Anterior cingulate cortex (tissue), 58 donors: ENCODE measurements at places on chromosomes 4 and X.

DNA sequence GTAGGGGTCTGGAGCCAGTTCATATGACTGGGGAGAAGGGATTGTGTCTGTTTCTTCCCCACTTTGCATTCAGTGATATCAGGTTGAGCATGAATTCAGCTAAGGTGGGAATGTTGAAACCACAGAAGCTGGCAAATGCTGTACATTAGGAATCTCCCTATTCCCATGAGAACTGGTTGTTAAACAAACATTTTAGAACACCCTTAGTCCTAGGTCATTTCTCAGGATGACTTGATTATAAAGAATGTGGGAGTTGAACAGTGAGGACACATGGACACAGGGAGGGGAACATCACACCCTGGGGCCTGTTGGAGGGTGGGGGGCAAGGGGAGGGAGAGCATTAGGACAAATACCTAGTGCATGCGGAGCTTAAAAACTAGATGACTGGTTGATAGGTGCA, 62.6 kb upstream of the LIMCH1 start:
- DNase-seq: no peak

DNA sequence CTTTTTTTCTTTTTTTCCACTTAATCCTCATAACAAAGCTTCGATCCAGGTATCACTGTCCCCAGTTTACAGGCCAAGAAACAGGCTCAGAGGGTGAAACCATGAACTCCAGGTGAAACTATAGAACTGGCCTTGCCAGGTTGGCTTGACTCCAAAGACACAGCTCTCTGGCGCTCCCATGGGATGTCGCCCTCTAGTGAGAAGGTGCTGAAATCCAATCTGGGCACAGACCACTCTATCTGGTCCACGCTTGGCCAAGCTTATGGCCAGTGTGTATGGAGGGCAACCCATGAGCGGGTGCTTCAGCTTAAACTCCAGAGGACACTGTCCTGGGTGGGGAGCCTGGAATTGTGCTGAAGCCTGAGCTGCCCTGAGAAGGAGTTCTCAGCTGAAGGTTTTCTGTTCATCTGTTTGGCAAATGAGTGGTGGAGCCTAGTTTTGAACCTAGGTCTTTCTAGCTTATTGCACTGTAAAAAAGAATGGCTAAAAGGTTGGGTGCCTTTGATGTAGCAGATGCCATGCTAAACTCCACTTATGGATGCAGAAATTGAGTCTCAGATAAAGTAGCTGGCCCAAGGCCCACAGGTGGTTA, 70.5 kb downstream of the SEL1L3 start:
- no peak for DNase-seq

DNA sequence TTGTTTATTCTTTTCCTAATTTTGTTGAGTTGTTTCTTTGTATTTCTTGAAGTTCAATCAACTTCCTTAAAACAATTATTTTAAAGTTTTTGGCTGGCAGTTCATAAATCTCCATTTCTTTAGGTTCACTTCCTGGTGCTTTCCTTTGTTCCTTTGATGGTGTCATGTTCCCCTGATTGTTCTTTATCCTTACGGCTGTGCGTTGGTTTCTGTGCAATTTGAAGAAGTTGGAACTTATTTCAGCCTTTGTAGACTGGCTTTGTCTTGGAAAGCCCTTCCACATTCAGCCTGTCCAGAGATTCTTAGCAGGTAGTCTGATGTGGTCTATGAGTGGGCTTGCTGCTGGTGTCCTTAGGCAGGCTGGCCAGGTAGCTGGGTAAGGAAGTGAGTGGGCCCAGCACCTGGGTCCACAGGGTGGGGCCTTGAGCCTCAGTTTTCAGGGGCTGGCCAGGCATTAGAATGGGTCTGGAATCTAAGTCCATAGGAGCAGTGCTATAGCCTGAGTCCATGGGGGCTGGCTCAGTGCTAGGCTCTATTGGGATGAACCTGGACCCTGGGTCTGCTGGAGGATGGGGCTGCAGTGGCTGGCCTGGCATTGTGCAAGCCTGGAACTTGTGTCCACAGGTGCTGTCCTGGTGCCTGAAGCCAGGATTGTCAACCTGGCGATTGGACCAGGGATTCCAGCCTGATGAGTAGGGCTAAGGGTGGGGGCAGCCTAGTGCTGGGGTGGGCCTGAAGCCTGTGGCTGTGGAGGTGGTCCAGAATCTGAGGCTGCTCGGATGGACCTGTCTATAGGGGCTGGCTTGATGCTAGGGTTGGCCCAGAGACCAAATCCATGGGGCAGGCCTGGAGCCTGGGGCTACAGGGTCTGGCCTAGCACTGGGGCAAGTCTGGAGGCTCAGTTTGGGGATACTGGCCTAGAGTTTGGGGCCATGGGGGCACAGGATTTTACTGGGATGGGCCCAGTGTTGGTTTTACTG, 152.4 kb downstream of the STAG2 start:
- no peak for DNase-seq

DNA sequence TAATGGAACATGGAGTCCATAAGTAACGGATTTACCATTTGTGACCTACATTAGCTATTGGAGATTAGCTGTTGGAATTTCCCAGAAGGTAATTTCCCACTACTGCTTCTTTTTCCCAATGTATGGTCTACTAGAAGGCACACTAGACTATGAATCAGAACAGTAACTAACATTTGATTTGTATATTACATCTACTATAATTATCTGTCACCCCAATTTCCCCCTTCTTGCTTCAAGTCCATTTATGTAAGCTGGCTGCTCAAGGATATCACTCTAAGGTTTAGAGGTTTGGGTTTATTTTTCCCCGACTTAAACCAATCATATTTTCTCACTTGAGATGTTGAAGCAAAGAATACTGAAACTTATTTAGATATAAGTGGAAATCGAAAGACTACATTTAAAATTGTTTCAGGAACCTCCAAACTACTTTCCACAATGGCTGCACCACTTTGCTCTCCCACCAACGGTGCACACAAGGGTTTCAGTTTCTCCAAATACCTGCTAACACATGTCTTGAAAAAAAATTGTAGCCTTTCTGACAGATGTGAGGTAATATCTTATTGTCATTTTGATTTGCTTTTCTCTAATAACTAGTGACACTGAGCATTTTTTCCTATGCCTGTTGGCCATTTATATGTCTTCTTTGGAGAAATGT, 33.3 kb upstream of the H2AZ1 start:
- DNase-seq: no peak

- DNase-seq: no peak
Measured at GRCh38 chr4:85039526-85039925, 73.0 kb upstream of the WDFY3 start.

DNA sequence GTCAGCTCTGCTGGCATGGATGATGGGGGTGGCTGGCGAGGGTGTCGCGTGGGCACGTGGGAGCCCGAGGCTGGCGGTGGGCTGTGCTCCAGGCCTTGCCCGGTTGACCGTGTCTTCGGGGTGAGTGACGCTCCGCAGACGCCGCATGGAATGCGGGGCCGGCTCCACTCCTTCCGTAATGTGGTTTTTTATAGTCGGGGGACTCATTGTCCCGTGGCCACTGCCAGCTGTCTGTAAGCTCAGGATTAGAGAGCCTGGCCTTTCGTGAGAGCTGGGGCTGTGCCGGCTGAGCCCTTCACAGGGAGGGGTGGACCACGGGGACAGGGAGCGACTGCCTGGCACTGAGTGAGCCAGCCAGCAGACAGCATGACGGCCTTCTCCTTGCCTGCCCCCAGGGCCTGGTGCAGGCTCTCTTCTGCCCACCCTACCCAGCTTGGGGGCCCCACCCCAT, 20.4 kb downstream of the DOK7 start:
- DNase-seq: no peak

DNA sequence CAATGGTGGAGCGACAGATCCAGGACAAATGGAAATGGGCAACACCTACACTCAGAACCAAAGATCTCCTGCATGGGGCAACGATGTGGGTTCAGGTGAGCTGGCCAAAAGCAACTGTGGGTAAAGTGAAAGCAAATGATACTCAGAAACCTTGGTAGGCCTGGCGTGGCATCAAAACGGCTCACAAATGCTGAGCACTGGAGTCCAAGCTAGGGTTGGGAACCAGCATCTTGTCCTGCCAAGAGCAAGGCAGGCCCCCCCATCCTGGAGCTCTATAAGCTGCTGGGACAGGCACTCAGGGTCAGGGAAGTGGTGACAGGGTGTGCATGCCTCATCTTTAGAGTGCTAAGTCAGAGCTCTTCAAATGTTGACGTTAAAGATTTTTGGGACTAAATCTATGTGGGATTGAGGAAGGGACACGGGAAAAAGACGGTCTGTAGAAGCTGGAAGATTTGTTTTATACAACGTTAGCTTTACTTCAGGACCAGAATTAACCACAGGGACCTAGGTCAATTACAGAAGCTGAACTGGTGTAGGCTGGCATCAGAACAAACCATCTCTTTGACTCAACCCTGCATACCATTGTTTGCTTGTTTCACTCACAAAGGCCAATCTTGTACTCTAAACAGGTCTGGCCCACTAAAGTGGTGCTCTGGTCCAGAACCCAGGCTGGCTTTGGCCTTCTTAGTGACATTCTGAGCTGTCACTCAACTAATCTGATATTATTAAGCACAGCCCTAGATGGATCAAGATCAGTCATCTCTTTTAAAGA, 10.7 kb downstream of the ATP8A1 start:
- DNase-seq: no peak

GRCh38 chr4:55358668-55359067, 12.6 kb downstream of the SRD5A3 start:
- no peak for DNase-seq

GRCh38 chr4:80187677-80188076, 9.6 kb upstream of the PRDM8 start:
- DNase-seq: no peak

DNA sequence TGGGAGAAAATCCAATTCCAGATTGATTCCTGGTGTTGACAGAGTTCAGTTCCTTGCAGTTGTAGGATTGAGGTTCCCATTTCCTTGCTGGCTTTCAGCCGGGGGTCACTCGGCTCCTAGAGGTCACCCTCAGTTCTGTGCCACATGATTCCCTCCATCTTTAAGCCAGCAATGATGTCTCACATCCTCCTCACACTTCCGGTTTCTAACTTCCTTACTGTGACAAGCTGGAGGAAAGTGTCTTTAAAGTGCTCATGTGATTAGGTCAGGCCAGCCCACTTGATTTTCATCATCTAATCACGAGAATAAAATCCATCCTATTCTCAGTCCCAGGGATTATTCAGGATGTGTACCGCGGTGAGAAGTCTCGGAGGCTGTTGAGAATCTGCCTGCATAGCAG, 19.4 kb upstream of the SMIM31 start:
- DNase-seq: no peak
